SK-N-SH (cell line): ENCODE measurements at places on chromosomes 12 and 14. TPM values are rescaled to one million over a fixed set of nuclear protein-coding genes. Genes with fewer than 3 reads are reported as not detected.
A peak's percentile ranks its signal among the peaks of the same experiment; 100 is the strongest.

DNA sequence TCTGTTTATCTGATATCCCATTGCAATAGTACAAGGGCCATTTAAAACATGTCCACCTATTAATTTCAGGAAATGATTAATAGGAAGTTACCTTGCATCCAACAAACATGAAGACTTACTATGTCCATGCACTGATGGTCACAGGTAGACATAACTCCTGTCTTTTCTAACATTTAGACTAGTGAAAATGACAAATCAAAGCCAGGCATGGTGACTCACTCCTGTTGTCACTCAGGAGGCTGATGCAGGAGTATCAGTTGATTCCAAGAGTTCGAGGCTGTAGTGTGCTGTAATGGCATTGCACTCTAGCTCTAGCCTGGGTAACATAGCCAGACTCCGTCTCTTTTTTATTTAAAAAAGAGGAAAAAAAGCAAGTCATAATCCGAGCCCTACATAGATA lies 14.8 kb downstream of the HSP90B1 start:
- no peak for DNase-seq

The KRT82 gene
- not detected in 2 replicates for polyA plus RNA-seq

- no peak for DNase-seq
Measured at GRCh38 chr14:56821177-56821576, 10.9 kb upstream of the OTX2 start.

GRCh38 chr12:25119020-25119419 lies 75.9 kb downstream of the DNAI7 start:
- DNase-seq = no peak

The NRIP2 gene
- polyA plus RNA-seq = not detected in 2 replicates

DNA sequence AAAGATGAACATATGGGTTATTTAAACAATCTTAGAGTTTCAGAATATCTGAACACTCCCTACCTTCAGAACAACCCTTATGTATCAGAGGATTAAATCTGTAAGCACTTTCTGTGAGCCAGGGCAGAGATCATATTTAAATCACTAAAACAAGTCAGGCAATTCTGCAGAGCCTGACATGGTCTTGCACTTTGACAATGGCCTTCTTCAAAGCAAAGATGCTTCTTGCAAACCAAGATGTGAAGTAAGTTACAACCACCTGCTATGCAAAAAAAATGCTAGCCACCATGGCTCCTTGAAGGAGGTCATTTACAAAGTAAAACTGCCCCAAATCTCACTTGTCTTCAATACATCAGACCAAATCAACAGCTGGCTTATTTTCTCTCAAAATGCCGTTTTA lies 3.2 kb downstream of the PPP1CC start:
- no peak for DNase-seq

The GSC gene
- polyA plus RNA-seq = 0.75 and 1.3 TPM in 2 replicates

GRCh38 chr12:46152456-46152855 lies 116.4 kb downstream of the SLC38A1 start:
- DNase-seq = no peak

DNA sequence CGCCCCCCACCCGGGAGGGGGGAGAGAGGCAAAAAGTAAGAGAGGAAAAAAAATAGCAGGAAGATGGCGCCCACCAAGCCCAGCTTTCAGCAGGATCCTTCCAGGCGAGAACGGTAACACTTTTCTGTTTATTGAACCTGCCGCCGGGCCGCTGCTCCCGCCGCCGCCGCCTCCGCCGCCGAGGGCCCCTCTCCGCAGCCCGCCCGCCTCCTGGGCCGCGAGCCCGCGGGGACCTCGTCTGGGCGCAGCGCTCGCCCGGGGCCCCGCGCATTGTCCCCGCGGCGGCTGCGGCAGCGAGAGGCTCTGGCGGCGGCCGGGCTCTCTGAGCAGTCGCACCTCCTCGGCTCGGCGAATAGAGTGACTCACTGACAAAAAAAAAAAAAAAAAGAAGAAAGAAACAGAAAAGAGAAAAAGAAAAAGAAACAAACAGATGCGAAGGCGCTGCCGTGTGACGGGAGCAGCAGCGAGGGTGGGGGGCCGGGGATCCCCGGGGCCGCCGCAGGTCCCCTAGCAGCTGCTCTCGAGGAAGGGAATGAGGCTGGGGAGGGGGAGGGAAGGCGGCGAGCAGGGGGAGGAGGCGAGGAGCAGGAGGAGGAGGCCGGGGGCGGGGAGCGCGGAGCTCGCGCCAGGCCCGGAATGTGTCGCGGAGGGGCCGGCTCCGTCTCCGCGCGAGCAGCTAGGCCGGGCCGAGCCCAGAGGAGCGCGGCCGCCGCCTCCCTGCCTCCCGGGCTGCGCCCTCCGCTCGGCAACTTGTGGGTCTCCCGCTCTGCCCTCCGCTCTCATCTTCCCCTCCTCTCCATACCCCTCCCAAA lies 781 bp downstream of the NPAS3 start:
- peak; percentile 78 for DNase-seq

The CFAP54 gene
- 0.87 and 1.1 TPM in 2 replicates for polyA plus RNA-seq

The TSPAN8 gene
- polyA plus RNA-seq = 0.31 and 1.3 TPM in 2 replicates

The MANSC4 gene
- not detected in 2 replicates for polyA plus RNA-seq

DNA sequence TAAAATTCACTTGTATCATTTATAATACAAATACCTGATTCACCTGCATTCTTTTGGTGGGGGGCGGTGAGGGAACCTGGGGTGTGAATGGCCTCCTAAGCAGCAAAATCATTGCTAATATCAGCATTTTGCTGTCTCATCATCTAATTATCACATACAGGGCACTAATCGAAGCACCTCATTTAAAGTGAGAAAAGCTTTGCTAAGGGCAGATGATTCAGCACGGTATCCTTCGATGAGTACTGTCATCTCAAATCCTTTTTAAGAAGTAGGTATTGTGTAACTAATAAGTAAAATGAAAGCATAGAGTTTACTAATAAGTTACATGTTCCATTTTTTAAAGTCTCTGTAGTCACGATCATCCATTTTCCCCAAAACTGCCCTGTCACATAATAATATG lies 278.1 kb upstream of the SOX5 start:
- no peak for DNase-seq

The NINJ2 gene
- 0.07 TPM in 1 of 2 replicates, not detected in the other for polyA plus RNA-seq

The FBXO21 gene
- 44.2 and 51.1 TPM in 2 replicates for polyA plus RNA-seq

The RFLNA gene
- 0.10 TPM in 1 of 2 replicates, not detected in the other for polyA plus RNA-seq

DNA sequence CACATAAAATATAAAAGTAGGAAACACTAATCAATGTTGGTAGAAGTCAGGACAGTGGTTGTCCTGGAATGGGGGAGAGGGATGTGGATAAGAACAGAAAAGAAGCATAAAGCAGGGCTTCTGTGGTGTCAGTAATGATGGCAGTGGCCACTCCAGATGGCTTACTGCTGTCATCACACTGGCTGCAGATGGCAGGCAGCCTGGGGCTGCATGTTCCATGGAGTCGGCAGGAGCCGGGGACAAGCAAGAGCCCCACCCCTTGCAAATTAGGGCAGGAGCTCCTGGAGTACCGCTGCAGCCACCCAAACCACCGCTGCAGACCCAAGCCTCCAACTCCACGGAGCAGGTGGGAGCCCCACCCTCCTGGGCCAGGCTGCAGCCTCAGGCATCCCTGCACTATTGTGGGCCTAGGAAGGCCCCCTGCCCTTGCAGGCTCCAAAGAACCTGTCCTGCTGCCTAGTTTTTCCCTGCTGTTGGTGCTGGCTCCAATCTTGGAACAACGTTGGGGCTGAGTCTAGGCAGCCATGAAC lies 28.8 kb upstream of the SLC5A8 start:
- DNase-seq = no peak

DNA sequence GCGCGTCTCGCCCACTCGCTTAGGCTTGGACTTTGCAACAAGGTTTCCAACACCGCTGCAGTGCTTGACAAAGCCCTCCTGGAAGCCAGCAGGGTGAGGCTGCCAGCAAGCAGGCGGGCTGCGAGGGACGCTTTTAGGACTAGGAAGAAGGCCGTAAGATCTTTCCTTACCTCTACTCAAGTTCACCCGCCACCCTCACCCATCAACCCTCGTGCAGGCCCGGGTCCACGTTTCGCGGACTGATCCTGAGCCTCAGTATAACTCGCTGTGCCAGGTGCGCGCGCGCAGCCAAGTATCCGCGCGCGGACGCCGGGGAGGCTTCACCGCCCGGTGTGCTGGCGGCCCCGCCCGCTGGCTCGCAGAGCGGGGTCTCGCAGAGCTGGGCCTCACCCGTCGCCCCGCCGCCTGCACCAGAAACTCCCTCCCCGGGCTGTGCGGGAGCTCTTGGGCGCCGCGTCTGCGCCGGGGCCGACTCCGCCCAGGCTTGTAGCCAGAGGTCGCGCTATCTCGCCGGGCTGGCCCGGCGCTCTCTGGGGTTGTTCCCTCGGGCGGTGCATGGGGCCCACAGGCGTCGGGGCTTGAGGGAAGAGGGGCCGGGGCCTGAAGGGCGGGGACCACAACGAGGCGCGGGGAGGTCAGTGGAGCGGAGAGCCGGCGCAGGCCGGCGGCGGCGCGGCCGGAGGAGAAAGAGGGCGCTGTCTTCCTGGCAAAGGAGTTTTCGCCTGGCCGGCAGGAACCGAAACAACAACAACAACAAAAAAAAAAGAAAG lies 7.6 kb upstream of the SIX1 start:
- DNase-seq = peak; percentile 71

The RPAP3 gene
- polyA plus RNA-seq = 6.7 and 9.3 TPM in 2 replicates

DNA sequence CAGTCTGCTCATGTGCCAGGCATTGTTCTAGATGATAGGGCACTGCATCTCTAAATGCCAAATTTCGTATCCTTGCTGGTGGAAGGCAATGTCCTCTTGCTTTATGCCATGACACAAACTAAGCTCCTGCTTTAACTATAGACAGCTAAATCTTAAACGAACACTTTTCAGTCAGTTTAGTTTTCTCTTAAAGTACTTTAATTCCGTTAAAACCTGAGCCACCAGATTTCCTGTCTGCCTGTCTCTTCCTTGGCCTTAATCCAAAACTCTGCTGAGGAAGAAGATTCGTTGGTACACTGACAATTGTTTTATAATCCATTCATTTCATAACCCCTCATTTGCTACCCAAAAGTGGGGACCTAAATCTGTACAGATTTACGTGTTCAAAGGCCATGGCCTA lies 194.4 kb upstream of the BCL2L14 start:
- DNase-seq = no peak

GRCh38 chr12:10554228-10554755 lies 48.6 kb downstream of the EIF2S3B start:
- no peak for DNase-seq

DNA sequence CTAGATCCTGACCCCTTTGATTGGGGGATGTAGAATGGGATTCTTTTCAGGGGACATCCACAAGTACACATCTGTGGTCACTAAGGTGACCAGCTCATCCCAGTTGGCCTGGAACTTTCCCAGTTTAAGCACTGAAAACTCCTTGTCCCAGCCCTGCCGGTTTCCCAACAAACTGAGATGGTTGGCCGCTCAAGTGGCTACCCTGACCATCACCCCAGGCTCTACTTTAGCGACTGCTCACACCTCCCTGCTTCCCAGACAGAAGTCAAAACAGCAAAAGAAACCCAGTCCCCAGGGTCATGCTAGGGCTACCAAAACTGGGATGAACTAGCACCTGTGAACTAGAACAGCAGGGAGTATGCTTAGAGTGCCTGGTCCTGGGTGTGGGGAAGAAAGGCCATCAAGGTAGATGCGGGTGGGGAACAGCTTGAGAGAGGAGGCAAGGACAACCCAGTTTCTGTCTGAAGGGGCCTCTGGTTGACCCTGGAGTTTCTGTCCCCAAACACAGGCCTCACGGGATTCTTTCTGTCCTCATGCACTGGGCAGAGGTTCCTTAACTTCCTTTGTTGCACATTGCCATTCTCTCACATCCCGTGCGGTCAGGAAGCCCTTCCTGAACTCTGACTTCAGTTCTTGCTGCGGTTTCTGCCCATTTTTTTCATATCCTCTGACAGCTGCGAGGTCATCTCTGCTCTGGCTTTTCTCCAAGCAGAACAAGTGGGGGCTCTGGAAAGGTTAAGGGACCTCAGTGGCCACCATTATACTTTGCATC lies 1.6 kb downstream of the LTB4R start:
- DNase-seq = no peak

The TUBA1B gene
- 2,454 and 2,856 TPM in 2 replicates for polyA plus RNA-seq
